ENCODE measurements at places on chromosomes 2 and 18.

- no peak for DNase-seq
Observed at GRCh38 chr18:32802591-32803451, 30.0 kb upstream of the KLHL14 start.

GRCh38 chr2:61943251-61943650, 37.8 kb downstream of the COMMD1 start:
- DNase-seq, result no peak

GRCh38 chr2:230666885-230667712, 45.5 kb upstream of the CAB39 start:
- no peak for DNase-seq

- DNase-seq, result no peak
Observed at GRCh38 chr2:136019306-136019705, 33.9 kb upstream of the DARS1 start.

GRCh38 chr2:197191177-197191939, 119.2 kb downstream of the ANKRD44 start:
- no peak for DNase-seq

DNA sequence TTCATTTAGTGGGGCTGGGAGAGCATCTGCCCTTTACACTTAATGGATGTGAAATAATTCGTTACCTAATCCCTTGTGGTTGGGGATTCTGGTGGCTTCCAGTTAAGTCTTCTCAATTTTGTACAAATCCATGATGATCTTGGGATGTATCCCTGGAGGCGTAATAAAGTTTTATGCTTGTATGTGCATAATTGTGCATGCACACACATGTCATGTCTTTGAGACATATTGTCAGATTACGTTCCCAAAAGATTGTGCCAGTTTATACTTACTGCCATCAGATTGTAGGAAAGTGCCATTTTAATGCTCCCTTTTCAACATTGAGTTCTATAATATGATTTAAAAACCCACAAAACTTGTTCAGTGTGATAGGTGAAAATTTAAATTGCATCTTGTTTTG, 60.8 kb downstream of the CHRNA1 start:
- DNase-seq, result no peak

DNA sequence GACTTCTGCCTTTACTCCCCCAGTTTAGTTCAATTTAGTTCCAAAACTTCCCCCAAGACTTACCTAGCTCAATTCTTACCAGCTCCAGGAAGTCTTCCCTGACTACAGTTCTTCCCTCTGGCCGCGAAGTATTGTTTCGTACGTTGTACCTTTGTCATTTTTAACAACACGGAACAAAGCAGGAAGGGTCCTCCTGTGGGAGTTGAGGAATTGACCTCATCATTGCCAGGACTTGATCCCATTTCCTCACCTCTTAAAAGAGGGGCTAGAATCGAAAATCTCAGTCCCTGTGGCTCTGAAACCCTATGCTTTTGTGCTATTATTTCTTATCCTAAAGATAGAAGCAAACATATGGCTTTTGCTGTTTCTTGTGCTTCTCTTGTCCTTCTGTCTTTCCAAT, 187.1 kb downstream of the MYO3B start:
- no peak for DNase-seq

GRCh38 chr18:3305933-3306332, 44.0 kb downstream of the MYL12B start:
- no peak for DNase-seq

GRCh38 chr2:22694856-22695255, 690.1 kb upstream of the KLHL29 start:
- no peak for DNase-seq

GRCh38 chr2:219082332-219082958, 21.7 kb upstream of the IHH start:
- no peak for DNase-seq

DNA sequence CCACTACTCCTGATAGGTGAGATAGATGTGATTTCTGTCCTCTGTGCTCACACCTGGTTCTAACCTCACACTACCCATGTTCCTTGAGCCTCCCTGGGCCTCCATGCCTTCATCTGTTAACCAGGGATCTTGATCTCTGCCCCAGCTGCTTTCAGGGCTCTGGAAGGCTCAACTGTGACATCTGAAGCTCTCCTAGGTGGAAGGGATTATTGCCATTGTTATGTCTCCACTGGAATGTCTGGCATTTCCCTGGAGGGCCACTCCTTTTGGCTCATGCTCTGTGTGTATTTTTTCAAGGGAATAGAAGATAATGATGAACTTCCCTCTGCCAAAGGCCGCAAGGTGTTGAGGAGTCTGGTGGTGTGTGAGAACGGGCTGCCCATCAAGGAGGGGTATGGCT, 41.2 kb downstream of the PCARE start:
- DNase-seq, result no peak

- no peak for DNase-seq
Observed at GRCh38 chr2:205989271-205990071, 96.5 kb downstream of the INO80D start.

DNA sequence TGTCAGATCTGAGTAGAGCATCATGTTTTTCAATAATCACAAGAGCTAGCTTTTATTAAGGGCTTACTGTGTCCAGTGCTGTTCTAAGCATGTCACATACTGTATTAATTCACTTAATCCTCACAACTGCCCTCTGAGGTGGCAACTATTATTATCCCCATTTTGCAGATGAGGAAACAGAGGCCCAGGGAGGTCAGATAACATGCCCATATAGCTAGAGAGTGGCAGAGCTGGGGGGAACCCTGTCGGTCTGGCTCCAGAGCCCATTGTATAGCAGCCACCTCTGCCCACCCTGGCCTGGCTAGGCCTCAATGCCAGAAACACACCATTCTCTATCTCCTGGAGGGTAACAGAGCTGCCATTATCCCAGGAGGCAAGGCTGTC, 113.2 kb downstream of the B3GNT2 start:
- no peak for DNase-seq

- no peak for DNase-seq
Observed at GRCh38 chr2:102789349-102790090, 27.7 kb downstream of the TMEM182 start.

DNA sequence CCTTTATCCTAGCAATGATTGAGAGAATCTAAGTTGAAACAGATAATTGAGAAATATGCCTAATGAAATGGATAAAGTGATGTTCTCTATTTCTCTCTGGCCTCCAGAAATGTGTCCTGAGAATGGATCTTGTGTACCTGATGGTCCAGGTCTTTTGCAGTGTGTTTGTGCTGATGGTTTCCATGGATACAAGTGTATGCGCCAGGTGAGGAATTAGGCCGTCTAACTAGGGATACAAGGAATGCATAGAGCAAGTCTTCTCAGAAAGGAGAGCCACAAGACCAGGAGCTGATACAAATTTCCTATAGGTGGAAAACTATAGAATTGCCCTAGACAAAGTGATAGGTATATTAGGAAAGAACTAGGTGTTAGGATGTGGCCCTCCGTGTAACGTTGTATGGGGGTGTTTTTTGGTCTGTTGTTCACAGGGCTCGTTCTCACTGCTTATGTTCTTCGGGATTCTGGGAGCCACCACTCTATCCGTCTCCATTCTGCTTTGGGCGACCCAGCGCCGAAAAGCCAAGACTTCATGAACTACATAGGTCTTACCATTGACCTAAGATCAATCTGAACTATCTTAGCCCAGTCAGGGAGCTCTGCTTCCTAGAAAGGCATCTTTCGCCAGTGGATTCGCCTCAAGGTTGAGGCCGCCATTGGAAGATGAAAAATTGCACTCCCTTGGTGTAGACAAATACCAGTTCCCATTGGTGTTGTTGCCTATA, 592 bp upstream of the CAD start:
- DNase-seq, result no peak

DNA sequence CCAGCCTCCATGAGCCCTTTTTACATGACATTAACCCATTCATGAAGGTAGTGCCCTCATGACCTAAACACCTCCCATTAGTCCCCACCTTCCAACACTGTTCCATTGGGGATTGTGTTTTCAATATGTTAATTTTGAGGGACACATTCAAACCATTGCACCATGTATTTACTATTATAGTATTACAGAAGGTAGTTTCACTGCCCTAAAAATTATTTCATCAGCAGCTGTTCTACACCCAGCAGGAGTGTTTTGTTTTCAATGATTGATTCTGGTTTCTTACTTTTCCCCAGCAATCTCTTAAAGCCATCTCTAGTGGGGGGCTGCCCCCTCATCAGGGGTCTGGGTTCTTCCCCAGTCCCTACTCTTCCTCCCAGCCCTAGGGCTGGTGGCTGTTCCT, 71.9 kb downstream of the CERS6 start:
- DNase-seq, result no peak

GRCh38 chr2:26394694-26395093, 7.0 kb upstream of the DRC1 start:
- DNase-seq, result no peak

DNA sequence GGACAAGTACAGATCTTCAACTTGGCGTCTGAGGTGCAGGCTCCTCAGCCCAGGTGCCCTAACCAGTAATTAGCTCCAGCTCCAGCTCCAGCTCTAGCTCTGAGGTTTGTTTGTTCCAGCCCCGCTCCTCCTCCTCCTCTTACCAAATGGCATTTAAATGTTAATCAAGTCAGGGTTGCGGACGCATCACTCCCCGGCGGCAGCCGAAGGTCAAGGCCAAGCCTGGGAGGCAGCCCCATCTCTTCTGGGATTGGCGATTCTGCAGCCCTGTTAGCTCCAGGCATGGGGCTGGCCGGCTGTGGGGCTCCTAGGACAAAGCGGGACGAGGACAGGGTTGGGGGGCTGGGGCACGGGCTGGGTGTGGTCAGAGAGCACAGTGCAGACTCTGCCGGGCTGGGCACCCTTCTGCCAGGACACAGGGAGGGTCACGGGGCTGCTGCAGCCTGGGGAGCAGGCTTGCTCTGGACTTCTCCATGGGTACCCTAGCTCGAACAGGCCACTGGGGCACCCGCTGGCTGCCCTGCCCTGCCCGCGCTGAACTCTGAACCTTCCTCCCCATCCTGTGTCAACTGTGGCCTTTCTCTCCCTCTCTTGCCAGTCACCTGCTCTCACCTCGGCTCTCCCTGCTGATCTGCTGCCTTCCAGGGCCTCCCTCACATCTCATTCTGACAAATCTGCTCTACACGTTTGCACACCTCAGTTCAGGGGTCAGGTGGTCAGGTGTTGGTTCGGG, 203.3 kb downstream of the CELF4 start:
- no peak for DNase-seq

DNA sequence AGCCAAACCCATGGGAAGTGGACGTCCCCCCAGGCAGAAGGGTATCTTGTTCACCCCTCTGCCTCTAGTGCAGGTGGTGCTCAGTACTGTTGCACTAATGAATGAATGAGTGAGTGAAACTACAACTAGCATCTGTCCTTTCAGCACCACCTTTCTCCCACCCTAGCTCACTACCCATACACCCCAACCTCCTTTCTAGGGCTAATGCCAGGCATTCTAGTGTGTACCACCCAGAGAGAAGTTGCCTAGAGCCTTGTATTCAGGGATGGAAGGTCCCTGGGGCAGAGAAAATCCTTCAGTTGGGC, 22.5 kb downstream of the CCT7 start:
- DNase-seq, result no peak

DNA sequence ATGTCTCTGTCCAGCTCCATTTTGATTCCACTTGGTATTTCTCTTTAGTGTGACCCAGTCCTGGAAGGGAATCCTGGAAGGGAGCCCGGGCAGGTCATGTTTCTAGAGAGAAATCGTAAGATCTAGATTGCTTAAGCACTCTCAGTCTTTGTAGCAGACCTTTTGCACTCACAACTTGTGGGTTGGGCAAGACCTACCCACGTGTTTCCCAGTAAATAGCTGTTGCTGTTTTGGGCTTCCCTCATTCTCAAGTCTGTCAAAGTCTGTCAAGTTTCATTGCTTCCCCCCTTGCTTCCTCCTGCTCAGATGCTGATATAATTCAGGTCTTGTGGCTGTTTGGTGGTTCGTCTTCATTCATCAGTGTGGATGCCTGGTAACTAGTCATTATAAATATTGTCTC, 17.4 kb upstream of the NEMP2 start:
- DNase-seq, result no peak

GRCh38 chr2:76506538-76506937, 795.8 kb upstream of the GCFC2 start:
- no peak for DNase-seq

GRCh38 chr2:147845411-147845971, 662 bp downstream of the ACVR2A start:
- DNase-seq, result no peak

- DNase-seq, result no peak
Observed at GRCh38 chr2:163556511-163556910, 179.3 kb downstream of the FIGN start.

DNA sequence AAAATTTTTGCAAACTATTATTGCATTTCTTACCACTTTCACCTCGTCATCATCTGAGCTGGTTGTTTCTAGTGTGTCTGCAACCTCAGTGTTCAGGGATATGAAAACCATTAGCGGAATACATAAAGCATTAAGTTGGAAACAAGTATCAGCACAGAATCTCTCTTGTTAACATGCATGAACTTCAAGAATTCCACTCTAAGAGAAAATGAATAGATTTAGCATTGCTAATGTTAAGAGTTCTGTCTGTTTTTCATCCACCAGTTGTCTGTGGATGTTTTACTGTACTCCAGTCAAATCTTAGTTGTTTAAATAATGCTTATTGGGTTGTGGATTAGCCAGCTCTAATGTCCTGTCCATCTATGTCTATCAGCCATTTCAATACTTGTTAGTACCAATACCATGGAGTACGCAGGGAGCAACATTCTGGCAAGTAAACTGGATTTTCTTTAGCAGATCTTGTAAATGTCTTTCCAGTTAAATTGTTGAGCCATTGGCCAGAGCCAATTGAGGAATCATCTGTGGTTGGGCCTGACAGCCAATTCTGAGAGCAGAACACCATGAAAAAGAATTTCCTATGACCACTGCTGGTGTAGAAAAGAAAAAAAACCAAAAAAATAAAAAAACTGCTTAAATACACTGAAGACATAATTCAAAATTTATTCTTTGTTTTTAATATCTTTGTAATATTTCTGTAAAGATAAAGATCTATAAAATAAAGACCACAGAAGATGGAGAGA, 82.5 kb downstream of the SLC8A1 start:
- no peak for DNase-seq

DNA sequence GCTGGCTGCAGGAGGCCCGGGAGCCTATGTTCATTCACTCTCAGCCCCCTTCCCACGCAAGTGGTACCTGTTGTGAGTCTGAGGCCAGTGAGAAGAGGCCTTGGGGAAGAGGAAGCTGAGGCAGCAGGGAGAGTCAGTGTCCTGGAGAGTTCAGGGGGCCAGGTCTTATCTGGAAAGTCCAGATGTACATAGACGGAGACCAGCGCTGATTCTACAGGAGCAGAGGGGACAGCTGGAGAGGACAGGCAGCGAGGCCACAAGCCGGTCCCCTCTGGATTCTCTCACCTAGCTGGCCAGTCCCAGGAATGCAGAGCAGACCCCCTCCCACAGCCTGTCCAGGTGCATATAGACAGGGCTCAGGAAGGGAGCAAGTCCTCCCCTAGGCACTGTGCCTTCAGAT, 29.1 kb upstream of the SELENOI start:
- no peak for DNase-seq

Measured in activated T-cell treated with anti-CD3 and anti-CD28 coated beads, Interleukin-2, amount 50 U/mL, for 1 hour (primary cell).